ENCODE measurements at places on chromosomes 11 and 22. TPM values are rescaled to one million over a fixed set of nuclear protein-coding genes. Genes with fewer than 3 reads are reported as not detected.

The PVALB gene
- polyA plus RNA-seq, result not detected

The TMEM191B gene
- polyA plus RNA-seq, result 0.44 TPM

- no peak for DNase-seq
Observed at GRCh38 chr22:38051900-38052862, 5.0 kb upstream of the PICK1 start.

DNA sequence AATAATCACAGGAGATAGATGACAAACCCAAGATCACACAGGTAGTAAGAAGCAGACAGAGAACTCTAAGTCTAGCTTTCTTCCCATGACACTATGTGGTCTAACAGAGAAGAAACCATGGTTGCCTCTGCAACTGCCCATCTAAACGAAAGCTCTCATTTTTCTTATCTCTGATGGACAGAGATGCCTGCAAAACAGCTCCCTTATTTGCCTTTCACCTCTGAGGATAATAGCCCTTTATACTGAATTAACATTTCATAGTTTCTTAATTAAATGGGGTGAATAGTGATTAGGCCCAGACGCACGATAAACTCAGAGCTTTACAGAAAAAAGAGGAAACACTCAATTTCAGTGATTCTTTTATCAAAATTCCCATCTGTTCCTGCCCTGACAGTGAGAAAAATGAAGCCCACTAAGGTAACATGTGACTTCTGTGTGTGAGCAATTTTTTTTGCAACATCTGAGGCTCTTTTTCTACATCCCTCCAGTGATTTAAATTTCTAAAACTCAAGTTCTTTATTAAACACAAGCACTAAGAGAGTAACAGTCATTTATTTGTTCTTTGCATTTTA, 24.6 kb downstream of the OR2AG2 start:
- DNase-seq, result no peak

DNA sequence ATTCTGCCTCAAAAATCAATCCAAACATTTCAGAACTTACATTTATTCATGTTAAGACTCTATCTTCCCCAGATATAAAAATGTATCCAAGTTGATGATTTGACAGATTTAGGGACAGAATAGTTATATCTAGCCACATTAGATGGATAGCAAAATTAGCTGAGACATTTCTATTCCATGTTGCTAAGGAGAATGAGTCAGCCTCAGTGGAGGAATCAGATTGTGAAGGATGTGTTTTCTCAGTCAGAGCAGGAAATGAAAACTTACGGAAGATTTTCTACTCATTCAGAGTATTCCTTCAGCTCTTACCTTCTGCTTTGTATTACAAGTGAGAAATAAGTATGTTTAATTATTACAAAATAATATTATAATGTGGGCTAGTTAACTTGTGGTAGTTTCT, 556.3 kb upstream of the ANO3 start:
- no peak for DNase-seq

- DNase-seq, result no peak
Observed at GRCh38 chr11:11020747-11021149, 162.9 kb upstream of the ZBED5 start.

DNA sequence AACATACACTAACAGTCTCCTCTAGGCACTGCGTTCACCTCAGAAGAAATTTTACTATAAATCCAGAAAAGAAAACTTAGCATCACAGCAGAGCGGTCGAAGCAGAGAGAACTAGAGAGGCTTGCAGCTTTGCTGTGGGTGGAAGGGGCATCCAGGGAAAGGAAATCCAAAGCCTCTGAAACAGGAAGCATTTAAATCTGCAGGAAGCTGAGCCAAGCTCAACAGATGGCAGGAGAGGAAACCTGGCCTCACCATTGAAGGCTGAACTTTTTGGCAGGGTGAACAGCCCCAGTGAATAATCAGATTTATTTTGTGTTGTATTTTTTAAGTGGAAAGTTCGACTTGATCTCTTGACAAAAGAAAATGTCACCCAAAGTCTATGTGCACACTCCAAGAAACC, 858.1 kb downstream of the OPCML start:
- no peak for DNase-seq

DNA sequence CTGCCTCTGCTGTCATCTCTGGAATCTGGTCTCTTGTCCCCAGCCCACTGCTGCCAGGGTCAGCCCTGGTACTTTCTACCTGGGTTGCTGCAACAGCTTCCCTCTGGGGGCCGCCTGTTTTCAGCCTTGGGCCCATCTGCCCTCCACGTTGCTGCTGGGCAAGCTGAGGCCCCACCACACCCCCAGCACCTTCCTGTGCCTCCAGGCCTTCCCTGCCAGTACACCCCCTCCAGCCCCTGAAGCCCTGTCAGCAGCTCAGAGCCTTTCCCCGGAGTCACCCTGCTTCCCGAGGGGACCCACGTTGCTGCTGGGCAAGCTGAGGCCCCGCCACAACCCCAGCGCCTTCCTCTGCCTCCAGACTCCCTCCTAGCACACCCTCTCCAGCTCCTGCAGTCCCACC, 3.3 kb upstream of the SAMM50 start:
- DNase-seq, result no peak

DNA sequence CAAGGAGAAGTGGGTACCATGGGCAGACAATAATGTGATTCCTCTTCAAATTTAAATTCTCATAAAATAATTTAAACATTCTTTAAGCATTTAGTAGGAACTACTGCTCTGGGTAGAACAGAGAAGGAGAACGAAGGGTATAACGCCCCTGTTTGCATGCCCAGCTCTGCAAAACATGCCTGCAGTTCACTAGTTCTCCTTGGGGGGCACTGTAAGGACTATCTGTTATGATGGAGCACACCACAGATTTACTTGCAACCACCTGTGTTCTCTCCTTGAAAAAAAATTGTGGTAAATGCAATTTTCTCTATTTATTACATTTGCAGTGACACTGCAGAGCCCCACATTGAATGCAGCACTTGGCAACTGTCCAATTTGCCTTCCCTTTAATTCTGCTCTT, 100.3 kb downstream of the GUCY1A2 start:
- DNase-seq, result no peak

- no peak for DNase-seq
Observed at GRCh38 chr11:113457784-113458183, 17.4 kb downstream of the DRD2 start.

GRCh38 chr11:13680501-13681264, 12.2 kb downstream of the FAR1 start:
- no peak for DNase-seq

- no peak for DNase-seq
Observed at GRCh38 chr11:76551400-76551799, 106.6 kb downstream of the EMSY start.

- DNase-seq, result no peak
Observed at GRCh38 chr11:80155412-80156017, 714.7 kb upstream of the TENM4 start.

DNA sequence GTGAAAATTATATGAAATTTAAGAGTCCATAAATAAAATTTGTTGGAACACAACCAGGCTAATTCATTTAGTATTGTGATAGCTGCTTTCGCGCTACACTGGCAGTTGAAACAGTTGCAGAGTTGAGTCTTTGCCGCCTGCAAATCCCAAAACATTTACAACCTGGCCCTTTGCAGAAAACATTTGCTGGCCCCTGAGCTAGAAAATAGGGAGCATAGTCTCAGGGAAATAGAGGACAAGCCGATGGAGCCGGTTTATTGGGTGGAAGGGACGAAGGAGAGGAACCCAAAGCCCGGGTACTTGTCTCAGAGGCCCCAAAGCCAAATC, 527 bp upstream of the SAC3D1 start:
- no peak for DNase-seq

DNA sequence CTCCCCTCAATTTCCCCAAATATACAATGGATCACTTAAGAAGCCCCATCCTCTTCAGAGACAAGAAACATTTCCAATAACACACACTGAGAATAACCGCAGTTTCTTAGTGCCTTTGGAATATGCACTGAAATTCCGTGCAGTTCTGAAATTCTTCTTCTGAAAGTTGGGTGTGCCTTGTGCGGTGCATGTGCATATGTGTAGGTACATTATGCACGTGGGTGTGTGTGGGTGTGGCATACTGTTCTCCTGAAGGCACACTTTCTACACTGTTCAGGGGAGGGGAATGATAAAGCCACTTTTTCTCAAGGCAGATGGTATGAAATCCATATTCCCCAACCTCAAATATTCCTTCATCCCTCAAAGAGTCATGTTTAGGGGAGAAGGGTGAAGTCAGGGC, 1.7 kb downstream of the EXPH5 start:
- no peak for DNase-seq

Measured in BJ (cell line).